ENCODE measurements at places on chromosomes 5 and 9.

GRCh38 chr9:3299872-3300271 is 225.9 kb downstream of the RFX3 start:
- DNase-seq: no peak

DNA sequence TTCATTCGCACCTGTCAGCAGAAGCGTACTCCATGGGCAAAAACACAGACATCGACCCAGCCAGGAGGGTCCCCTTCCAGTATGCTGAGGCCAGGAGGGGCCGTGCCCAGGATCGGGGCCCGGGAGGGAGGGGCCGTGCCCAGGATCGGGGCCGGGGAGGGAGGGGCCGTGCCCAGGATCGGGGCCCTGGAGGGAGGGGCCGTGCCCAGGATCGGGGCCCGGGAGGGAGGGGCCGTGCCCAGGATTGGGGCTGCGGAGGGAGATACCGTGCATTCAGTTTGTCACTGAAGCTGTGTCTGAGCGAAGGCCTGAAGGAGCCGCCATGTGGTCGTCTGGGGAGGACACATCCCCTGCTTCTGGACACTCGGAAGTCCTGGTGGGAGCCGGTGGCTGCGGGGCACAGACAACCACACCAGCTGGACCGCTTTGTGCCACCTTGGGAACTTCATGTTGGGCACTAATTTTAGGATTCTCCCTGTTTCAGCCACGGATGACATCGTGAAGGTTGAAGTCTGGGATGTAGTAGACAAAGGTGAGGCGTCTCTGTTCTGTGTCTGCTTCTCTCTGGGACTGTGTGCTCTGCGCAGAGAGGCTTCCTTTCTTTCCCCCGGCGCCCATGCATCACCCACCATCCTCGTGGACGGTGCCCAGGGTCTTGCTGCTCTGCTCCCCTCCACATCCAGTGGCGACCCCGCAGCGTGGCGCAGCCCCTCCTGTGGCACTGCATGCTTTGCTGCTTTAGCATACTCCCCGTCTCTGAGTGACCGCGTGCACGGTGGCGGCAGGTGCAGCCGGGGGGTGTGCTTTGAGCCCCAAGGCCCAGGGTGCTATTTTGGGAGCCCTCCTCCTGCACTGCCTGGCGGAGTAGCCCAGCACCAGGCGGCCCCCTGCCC is 16.7 kb upstream of the AJM1 start:
- DNase-seq: no peak

DNA sequence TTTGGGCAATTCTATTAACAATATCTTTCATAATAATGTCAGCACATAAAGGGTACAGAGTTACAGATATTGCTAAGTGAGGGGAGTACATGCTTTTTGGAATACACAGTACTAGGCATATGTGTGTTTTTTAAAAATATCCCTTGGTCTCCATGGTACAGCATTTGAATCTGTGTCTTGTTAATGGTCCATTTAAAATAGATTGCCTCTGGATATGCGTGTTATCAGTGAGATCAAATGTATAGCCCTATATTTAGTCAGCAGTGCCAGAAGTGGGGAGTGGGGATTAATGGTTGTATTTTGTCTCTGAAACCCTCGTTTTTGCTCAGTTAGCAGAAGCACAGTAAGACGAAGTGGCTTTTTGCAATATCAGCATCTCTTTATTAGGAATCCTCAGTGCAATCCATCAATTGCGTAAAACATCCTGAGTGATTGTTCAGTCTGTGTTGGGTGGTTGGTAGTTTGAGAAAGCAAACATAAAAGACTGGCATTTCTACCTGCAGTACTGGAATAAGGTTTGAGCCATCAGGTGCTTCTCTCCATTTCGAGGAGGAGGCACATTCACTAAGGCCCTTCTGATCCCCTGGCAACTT is 19.0 kb downstream of the SKP2 start:
- no peak for DNase-seq

DNA sequence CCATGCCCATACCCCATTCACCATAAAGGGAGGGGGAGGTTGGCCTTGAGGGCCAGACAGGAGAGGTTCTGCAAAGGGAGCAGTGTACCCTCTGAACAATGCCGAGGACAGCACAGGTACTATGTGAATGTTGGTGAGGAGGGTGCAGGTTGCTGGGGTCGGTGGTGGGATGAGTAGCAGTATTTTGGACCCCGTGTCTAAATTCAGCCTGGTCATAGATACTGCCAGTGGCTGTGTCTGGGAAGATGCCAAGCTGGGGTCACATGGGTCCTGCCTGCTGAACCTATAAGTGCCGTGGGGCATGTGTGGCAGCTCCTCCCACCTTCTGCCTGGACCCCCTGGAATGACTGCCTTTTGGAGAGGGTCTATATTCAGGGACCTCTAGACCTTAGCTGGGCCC is 11.4 kb upstream of the SPINK4 start:
- no peak for DNase-seq

DNA sequence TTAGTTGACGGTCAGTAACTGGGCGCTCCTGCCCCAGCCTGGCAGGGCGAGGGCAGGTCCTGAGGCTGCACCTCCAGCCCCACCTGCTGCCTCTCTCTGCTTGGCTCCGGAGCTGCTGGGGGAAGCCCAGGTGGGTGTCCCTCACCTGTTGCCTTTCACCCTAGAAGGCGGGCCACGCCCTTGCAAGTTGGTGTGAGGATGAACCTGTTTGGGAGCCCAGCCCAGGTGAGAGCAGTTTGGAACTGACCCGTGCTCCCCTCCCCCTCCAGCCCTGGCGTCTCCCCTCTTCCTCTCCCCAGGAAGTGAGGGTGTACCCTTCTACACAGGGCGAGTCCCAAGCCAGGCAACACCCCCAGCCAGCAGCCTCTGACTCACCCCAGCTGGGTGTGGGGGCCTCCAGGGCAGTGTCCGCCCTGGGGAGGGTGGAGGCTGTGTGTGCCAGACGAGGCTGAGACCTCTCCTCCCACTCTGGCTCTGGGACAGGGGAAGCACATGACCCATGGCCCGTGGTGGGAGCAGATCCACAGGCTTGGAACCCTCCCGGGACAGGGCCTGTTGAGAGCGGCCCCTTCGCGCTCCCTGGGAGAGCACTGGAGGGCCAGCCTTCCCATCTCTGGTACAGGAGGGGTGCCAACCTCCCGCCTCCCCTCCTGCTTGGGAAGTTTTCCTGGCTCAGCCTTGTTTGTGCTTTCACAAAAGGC is 10.4 kb downstream of the LRRC8A start:
- DNase-seq: no peak

GRCh38 chr9:105858006-105858690 is 163.8 kb downstream of the TMEM38B start:
- no peak for DNase-seq

DNA sequence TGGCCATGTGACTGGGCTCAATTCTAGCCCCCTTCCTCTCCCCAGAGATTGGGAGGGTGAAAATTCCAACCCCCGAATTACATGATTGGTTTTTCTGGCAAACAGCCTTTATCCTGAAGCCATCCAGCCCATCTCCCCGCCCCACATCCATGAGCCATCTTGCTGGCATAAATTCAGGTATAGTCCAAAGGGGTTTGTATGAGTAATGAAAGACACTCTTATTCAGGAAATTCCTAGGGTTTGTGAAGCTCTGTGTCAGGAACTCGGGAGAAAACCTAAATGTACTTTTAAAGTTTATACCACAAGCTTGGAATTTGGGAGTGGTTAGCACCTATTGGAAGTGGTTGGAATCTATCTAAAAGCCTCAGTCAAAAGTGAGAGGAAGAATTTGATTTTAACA is 80.6 kb upstream of the SIMC1 start:
- peak; percentile 32 for DNase-seq

DNA sequence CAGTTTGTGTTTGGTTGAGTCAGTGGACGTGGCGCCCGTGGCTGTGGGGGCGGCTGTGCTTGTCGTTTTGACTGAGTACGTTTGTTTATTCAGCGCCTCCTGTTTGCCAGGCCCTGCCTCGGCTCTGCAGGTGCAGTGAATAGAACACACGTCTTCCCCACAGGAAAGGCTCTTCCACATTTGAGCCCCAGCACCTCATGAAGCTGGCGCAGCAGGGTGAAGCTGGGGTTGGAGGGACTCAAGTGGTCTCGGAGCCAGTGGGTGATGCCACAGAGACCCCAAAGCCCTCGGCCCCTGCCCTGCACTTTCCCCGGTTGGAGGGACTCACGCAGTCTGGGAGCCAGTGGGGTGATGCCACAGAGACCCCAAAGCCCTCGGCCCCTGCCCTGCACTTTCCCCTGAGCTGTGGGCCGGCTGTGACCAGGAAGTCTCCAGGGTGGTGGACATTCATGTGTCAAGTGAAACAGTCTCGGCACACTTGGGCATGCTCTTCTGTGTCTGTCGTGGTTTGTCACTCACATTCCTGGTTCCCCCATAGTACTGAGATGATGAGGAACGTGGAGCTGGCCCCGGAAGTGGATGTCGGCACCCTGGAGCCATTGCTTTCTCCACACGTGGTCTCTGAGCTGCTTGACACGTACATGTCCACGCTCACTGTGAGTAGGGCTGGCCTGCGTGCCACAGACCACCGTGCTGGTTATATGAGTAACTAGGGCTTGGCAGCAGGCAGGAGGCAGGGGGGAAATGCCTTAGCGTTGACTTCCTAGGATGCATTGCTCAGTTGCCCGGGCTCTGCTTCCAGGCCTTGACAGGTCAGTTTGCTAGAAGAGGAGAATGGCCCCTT is 13.6 kb downstream of the EXOC3 start:
- no peak for DNase-seq

- no peak for DNase-seq
These were observed 179.9 kb downstream of the ATPSCKMT start for GRCh38 chr5:10069637-10070313.

DNA sequence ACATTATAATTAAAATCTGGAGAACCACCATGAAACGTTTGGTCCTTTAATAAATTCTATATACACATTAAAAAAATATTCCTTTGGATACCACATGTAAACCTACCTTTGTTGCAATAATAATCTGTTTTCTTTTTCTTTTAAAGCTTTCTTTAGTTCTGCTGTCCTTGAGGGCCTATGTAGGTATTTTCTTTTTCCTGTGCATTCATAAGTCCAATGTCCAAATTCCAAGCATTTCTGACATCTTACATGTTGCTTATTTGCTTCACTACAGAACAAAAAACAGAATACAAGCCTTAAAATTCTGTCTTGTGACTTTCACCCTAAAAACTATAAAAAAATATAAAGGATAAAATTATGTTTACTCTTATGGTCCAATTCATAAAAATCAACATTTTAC is 19.7 kb downstream of the ZCCHC10 start:
- no peak for DNase-seq

GRCh38 chr5:137901011-137901817 is 12.0 kb downstream of the PKD2L2 start:
- DNase-seq: no peak

- DNase-seq: no peak
These were observed 13.1 kb downstream of the NACC2 start for GRCh38 chr9:136081826-136082495.

- DNase-seq: no peak
These were observed 162.0 kb upstream of the CDKN2B start for GRCh38 chr9:22170990-22171670.

DNA sequence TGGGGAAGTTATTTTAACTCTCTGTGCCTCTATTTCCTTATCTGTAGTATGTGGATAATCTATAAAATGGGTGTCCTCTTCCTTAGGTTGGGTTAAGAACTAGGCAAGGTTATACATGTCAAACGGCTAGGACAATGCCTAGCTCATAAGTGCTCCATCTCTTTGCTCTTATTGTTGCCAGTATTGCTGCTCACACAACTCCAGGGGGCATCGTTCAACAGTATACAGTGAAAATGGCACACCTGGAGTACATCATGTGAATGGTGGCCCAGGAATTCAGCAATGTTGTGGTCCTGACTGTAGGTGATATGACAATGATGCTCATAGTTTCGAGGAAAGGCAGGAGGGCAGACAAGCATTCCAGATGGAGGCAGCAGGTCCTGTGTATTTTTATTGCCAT is 30.1 kb downstream of the SLIT3 start:
- no peak for DNase-seq

- DNase-seq: no peak
These were observed 307.7 kb upstream of the MEF2C start for GRCh38 chr5:89190515-89191265.

DNA sequence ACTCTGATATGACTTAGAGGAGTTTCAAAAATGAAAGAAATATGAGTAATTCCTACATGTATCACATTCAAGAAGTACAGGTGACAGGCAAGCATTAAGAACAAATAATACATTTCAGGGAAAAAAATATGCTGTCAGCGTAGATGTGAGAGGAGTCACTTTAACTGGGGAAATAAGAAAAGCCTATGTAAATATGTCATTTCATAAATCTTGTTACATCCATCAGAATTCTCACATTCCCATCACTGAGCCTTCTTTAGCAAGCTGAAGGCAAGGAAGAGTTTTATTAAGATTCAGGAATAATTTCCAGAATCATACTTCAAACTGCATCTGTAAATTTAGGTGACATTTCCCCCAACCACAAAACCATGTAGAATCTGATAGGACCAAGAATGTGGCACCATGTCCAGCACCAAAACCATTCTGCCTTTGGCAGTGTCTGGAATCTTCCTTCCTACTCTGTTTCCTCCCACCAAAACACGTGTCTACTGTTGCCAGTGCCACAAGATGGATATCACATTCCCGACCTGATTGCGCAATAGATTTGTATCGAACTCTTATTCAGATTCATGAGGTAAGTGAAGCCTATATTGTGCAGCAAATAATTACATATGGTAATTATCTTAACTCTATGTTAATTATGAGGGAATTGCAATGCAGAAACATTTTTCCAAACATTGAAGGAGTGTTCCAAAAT is 690.9 kb downstream of the ISL1 start:
- no peak for DNase-seq

DNA sequence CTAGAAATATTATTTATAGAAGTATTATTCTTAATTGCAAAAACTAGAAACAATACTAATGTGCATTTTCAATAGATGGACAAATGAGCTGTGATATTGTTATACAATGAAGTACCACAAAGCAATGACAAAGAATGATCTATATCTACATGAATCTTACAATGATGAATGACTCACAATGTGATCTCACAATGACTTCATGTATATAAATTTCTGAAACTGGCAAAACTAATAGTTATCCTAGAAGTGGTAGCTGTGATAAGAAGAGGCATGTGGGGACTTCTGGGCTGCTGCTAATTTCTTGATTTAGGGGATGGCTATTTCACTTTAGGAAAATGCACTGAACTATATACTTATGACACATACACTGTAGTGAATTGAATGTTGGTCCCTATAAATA is 396.0 kb upstream of the ZNF608 start:
- DNase-seq: no peak

DNA sequence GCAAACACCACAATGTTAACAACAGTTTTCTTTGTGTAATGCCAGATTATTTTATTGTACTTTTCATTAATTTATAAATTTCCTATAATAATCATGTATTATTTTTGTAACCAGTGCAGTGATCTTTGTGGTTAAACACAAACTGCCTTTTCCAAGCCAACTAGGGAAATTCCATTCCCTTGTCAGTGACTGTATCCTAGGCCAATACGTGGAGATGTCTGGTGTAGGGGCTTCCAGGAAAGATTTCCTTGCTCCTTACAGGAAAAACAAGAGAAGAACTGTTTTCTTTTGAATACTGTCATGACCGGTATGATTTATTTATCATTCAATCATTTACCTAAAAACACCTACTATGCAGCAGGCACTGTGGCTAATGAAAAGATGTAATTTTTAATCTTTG is 31.4 kb downstream of the FANCC start:
- no peak for DNase-seq

All from AG09309 (cell line).